ENCODE measurements at places on chromosomes 6 and 20.

GRCh38 chr6:145736661-145737144 lies 1.4 kb upstream of the EPM2A start:
- no peak for DNase-seq

DNA sequence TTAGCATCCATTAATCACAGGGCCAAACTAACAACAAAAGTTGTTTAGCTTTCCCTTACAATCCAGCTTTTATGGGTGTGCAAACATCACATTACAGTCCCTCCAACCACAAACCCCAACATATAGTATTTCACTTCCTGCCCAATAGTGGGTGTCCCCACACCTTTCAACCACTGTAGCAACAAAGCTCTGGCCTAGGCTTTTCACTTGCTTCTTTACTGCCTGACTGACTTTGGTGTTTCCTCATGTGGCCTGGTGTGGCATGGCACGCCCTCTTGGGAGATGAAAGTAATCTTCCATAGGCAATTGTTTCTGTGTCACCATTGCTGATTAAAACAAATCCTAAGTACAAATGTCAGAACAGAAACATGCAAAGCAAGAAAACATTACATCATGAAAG lies 46.3 kb downstream of the MCM8 start:
- DNase-seq = no peak

DNA sequence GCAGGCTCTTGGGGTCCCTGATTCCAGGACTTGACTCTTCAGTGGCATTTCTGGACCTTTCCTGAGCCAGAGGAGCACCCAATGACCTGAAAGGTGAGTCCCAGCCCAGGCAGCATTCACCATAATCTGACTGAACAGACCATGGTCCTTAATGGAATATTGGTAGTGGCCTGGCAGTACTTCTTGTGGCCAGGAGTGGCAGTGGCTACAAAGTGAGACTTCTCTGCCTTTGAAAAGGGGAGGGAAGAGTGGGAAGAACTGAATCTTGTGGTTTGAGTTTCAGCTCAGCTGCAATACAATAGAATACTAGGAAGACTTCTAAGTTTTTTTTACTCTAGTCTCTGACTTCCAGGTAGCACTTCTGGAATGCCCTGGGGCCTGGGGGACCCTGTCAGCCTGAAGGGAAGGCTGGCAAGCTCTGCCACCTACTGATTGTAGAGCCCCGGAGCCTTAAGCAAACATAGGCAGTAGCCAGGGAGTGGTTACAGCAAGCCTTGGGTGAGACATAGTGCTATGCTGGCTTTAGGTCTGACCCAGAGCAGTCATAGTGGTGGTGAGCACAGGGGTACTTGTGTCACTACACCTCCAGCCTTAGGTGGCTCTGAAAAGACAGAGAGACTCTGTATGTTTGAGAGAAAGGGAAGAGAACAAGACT lies 674.2 kb upstream of the MANEA start:
- no peak for DNase-seq

DNA sequence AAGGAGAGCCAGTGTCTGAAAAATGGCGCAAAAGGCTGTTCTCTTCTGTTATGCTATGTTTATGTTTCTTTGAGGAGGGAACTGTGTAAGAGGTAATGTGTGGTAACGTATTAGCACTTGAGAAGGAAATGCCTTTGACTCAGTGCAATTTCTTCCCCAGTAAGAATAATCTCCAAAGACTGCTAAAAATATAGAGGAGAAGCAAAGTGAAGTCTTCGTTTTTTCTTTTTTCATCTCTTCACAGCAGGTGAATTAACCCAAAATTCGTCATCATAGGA lies 47.1 kb upstream of the IFNGR1 start:
- DNase-seq = no peak

GRCh38 chr20:10621149-10621548 lies 52.6 kb downstream of the JAG1 start:
- no peak for DNase-seq

GRCh38 chr6:13715444-13715883 lies 3.8 kb upstream of the RANBP9 start:
- DNase-seq = no peak

Measured in heart left ventricle (tissue), 16 donors.